NCI-H1436 (cell line): ENCODE measurements at places on chromosomes 6 and 20.

DNA sequence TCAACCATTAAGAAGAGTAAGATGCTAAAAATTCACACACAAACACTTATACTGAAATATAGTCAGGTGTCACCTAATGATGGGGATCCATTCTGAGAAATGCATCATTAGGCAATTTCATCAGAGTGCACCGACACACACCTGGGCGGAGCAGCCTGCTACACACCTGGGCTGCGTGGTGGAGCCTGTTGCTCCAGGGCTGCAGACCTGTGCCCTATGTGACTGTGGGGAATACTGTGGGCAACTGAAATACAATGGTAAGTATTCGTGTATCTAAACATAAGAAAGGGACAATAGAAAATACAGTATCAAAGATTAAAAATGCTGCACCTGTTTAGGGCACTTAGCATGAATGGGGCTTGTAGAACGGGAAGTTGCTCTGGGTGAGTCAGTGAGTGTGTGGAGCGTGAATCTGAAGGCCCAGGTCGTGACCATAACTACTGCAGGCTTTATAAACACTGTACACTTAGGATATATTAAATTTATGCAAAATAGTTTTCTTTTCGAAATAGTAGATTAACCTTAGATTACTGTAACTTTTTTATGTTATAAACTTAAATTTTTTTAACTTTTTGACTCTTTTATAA is 124.4 kb upstream of the AFDN start:
- no peak for DNase-seq

DNA sequence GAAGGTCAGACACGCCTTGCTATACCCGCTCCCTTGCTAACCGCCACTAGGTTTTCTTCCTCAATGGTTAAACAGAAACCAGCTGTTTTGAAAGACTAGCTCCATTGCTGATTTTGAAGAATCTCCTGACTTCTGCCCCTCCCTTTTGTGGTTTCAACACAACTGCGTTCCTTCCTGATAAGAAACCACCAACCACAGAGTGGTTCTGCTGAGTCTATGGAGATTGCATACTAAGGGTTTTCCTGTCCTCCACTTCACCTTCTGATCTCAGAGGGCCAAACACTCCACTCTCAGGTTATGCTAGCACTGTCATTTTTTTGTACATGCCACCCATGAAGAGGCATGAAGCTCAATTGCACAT is 207.9 kb downstream of the MYLK4 start:
- no peak for DNase-seq

DNA sequence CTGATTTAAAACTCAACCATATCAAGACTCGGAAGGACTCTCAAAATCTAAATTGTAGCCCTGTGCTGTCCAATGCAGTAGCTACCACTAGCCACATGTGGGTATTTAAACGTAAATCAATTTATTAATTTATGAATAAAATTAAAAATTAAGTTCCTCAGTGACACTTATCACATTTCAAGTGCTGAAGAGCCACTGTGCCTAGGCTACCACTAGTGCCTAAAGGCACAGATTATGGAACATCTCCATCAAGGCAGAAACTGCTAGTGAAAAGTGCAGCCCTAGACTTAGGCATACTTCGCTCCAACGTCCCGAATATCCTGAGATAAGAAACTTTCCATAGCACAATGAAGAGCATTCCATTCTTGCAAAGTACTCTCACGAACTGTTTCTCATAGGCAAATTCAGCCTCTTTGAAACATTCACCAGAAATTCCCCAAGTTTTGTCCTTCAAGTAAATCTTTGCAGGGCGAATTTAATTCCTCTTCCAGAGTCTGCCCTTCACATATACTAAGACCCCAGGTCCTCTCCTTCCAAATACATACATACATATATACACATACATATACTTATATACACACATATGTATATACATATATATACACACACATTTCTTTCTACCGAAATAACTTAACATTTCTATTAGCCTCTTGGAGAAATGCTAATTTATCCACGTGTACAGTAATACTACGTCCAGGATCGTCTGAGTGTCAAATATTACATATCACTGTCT is 1.3 kb downstream of the SUPT3H start:
- no peak for DNase-seq

DNA sequence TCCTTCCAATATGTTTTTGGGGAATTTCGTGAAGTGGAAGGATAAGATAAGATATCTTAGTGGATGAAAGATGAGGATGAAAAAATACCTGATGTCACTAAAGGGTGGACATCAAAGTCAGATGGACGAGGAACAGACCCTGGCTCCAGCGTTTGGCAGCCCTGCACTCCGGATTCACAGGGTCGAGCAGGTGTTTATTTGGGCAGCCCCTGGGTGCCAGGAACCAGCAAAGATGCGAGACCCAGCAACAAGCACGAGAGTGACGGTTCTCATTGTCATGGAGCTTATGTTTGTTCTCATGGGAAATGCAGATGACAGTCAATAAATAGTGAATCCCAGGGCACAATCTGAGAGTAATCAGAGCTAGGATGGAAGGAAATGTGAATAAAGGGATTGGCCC is 131.1 kb downstream of the PHACTR3 start:
- DNase-seq = no peak

- DNase-seq = no peak
Observed at GRCh38 chr20:38198238-38198861, 33.3 kb upstream of the TGM2 start.

DNA sequence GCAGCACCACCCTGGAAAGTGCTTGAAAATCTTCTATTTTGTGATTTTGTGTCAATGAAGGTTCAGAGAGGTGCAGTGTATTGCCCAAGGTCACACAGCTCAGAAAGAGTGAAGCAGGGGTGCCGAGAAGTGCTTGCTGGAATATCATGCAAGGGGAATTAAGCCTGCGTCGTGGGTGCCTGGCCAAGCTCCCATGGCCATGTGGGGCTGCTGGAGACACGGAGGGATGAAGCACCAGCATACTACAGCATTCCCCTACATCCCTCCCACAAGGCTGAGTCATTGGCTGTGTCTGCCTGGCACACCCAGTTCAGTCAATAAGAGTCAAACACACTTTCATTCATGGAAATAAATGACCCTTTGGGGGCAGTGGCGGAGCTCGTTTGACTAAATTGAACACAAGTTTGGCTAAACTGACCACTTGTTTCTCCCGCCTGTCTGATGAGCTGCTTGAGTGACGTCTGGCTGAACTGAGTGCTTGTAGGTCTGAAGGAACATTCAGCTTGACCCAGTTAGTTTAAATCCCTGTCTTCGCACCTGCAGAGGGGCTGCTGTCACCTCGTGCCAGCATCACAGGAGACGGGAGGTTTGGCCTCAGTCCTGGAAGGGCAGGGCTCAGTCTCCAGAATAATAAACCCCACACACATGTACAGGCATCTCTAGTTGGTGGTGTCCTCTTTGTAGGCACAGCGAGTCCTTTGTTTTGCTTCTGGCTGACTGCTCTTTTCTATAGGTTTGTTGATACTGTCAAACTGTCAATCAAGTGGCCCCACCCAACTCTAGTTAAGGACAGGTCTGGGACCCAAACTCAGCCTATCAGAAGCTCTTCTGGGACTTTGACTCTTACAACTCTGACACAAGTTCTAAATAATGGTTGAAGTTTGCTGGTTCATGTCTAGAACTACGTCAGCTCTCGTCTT is 8.4 kb upstream of the TGM2 start:
- DNase-seq = no peak

DNA sequence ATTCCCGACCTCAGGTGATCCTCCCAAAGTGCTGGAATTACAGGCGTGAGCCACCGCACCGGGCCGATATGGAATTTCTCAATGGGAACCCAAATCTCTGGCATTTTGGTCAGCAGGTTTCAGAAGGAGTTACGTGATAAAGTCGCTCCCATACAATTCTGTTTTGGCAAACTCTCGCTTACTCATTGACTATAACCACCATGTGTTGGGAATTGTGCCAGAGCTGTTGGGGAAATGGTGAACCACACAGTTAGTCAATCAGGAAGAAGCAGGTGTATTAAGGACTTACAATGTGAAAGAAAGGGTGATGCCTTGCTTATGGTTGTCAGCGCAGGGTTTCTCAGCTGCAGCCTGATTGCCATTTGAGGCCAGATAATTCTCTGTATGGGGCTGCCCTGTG is 410.5 kb downstream of the QKI start:
- no peak for DNase-seq

DNA sequence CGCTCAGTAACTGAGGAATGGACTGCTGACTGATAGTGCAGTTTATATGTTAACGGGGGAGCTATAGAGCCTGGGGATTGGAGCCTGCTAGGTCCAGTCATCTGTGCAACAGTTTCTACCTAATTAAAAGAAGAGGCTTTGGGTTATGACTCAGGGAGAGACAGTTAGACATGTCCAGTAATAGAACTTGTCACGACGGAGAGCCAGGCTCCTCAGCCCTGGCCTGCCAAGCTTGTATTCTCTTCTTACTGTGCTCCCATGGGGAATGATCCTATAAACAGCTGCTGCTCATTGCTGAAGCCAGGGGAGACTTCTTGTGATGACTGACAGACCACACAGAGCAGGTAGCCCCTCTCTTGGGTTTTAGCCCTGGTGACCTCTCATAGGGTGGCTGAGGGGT is 69.3 kb downstream of the SYNJ2 start:
- no peak for DNase-seq

- DNase-seq = no peak
Observed at GRCh38 chr6:157861814-157862213, 38.8 kb downstream of the SNX9 start.

DNA sequence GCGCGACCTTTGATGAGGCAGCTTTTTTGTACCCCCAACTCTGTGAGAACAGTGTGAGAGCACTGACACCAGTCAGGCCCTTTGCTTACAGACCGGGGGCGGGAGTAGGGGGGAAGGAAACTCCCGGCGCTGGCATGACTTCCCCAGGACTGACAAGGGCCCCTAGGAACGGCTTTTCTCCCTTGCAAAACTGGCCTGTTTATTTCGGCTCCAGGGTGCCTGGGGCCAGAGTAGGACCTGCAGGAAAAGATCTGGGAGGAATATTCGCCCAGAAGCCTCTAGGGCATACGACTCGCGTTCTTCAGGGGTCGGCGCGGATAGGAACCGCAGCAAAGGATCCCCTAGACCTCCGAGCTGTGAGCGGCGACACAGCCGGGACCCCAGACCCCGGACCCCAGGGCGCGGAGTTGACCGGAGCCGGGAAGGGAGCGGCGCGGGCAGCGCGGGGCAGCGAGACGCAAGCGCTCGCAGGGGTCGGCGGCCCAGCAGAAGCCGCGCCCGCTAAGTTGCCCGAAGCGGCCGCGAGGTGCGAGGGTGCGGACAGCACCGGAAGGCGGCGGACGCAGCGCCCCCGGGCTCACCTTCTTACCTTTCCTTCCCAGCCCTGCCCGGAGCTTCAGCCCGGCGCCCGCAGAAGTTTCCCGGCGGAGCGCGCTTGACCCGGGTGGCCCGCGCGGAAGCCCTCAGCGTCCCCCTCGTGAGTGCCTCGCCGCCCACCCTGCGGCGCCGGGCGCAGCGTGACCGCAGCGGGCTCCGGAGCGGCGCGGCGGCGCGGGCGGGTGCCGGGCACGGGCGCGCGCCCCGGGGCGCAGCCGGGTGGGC is at the start of gene POPDC3:
TSS of gene POPDC3 (minus strand) at position 771 of the 822 bp plus-strand sequence. CDS start 18,105 bp downstream, outside the sequence.
- DNase-seq = no peak

DNA sequence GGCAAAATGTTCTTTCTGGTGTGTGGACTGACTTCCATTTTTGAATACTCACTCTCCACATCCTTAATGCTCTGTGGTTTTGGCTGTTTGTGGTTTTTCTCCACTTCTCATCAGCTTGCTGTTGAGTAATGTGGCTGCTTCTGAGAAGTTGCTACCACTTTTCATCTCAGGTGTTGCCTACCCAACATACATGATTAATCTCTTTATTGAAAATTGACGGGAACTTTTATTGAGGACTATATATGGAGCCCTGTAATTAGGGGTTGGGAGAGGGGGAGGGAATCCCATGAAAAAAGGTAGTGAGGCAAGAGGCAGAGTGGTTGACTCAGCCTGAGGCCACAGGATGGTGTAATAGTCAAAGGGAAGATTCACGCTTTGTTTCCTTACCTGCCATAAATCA is 17.6 kb downstream of the IL22RA2 start:
- DNase-seq = no peak

GRCh38 chr20:34165018-34165619 is 53.1 kb upstream of the EIF2S2 start:
- no peak for DNase-seq

DNA sequence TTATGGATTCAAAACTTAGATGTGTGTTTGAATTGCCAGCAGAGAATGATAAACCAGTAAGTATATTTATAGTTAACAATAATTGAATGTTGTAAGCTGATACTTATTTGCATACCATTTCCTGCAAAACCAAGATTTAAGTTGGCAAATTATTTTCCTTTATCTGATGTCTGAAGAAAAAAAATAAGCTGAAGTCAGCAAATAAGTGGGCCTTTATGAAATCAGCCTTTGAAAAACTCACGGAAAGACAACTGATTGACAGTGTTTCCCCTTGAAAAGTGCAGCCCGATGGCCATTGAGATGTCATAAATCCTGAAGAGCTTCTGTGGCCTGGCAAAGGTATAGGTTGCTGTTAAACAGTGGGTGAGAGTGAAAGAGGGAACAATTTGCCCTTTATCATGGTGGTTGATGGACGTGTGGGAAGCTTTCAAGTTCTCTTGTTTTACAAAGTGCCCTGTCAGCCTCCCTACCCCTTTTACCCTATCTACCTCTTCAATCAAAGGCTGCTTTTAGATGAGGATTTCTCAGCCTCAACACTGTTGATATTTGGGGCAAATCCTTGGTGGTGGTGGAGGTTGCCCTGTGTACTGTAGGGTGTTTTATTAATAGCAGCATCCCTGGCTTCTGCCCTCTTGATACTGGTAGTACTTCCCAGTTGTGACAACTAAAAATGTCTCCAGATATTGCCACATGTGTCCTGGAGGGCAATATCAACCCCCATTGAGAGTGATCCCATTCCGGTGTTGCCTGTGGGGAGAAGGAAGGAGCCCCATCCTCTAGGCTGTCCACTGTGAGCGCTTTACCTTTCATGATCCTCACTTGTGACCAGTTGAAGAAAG is 50.2 kb downstream of the VAPB start:
- DNase-seq = no peak

GRCh38 chr6:170290296-170291128 is at the start of gene DLL1:
DLL1 (minus strand) TSS chr6:170291078; CDS start chr6:170290139, 939 bp downstream.
- peak; percentile 78 for DNase-seq

DNA sequence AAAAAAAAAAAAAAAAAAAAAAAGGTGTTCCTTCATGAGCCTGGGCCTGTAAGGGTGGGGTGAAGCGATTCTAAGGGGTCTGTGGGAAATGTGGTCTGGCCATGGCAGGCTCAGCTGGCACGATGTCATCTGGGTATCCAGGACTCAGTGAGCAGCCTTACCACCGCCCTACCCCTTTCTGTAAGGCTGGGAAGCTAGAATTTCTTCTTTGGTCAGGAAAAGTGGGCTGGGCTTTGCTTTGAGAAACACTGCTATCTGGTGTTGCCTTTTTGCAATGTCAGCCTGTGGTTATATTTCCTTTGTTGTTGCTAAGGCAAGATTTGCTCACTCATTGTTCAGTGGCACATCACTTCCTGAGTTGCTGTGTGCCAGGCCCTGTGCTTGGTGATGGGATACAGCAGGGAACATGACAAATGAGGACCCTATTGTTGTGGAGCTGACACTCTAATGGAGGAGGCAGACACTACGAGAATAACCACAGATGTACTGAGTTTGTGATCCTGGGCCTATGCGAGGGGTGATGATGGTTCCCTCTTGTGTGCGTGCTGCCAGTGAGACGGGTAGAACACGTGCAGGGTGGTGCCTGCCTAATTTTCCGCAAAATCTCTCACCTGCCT is 45.9 kb upstream of the ZNFX1 start:
- peak; percentile 38 for DNase-seq

GRCh38 chr6:52522151-52522626 is 54.7 kb downstream of the TRAM2 start:
- DNase-seq = no peak
